ENCODE measurements at places on chromosomes 5 and 9.

GRCh38 chr9:127014910-127015540 lies 100.4 kb downstream of the RALGPS1 start:
- DNase-seq = no peak

GRCh38 chr9:126723807-126724172 lies 81.0 kb upstream of the ZBTB43 start:
- no peak for DNase-seq

DNA sequence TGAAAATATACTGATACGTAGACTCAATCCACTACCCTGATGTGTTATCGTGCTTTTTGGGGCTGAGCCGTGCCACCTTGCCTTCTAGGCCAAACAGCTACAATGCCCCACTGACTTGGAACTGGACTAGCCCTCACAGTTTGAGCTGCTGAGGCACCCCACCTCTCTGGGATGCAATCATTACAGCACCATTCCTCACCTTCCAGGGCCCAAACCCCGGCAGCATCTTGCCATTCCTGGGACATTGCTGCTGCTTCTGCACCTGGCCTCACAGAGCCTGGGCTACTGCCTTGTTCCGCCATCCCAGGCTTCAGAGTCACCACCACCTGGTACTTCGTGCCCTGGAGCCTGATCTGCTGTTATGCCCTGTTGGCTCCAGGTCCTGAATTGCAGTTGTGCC lies 89.5 kb upstream of the SNCAIP start:
- DNase-seq = no peak

DNA sequence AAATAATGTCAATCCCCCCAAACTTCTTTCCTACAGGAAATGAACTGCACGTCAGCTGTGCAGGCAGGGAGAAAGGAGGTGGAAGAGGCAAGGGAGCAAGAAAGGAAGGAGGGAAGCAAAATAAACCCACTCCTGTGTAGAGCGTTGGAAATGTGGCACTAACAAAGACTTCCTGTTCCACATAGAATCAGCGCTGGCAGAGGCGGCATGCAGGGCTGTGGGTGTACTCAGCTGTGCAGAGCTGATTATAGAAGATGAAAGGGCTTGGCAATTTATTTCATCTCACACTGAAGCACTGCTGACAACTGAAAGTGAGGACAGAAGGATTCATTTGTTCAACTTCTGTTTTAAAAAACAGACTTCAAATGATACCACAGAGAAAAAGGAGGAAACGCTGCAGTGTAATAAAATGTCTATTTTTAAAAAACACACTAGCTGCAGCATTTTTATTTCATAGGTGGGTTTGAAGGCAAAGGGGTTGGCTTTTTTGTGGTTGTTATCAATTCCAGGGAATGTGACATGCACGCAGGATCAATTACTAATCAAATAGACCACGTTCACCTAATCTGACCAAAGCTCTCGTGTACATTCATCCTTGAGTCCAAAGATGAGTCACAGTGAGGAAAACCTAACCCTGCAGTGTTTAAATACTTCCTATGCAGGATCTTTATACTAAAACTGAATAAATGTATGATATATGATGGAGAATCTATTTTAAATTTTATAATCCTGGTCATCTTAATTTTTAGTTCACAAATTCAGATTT lies 583.5 kb downstream of the ZNF608 start:
- DNase-seq = peak; percentile 52

GRCh38 chr9:70588381-70588780 lies 173.9 kb upstream of the KLF9 start:
- no peak for DNase-seq

- DNase-seq = no peak
Measured at GRCh38 chr5:8826508-8826907, 719.4 kb downstream of the SEMA5A start.

DNA sequence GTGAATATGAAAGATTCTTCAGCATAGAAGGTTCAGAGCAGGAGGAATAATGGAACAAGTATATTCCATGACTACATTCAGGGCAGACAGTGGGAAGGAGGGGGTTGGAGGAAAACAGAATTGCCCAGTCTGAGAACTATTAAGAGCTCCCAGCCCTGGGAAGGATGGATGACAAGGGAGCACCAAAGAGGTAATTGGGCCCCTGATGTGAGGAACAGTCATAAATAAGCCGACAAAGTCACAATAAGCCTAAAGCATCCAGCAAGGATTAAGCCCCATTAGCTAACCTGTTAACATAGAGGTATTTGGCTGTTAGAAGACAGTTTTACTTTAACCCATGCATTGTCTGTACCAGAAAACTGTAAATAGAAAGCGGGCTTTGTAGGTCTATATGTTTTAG lies 348.7 kb upstream of the SEMA6A start:
- no peak for DNase-seq

DNA sequence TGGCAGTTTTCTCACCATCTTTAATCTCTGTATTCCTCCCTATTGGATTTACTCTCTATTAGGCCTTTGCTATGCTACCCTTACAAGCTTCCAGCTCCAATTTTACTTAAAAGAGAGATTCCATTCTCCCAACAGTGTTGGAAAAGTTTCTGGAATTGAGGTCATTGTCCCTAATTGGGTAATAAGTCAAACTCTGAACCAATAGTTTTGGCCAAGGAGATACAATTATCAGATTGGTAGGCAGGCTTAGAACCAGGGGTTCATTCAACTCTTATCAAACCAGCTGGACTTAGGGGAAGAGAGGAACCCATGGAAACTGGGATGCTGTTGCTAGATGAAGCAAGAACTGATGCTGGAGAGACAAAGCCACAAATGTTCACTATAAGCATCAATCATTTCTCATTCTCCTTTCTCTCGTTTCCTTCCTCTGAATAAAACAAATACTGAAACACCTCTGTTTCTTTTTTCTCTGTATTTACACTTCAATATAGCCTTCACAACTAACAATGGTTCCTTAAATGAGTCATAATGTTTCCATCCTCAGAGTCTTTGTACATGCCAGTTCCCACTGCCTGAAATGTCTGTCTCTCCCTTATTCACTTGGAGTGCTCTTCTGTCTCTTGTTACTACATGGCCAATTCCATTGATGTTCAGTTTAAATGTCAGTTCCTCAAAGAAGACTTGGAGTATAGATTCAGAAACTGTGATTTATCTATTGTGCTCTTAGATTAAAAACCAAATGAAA lies 587.3 kb downstream of the GABRG2 start:
- no peak for DNase-seq

DNA sequence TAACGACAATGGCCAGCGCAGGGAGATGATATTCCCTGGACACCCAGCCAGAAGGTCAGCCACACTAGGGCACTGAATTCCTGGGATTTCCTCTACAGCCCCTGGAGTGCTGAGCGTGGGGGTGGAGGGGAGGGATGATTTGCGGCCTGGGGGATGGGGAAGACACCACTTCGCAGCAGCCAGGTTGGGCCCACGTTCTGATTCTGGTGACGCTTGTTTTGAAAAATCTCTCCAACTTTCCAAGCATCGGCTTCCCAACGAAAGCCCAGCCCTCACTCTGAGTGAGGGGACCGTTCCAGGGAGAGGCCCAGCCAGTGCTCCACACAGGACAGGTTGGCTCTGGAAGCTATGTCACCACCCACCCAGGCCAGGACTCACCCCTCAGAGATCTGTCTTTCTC lies 5.4 kb downstream of the GFPT2 start:
- DNase-seq = no peak

DNA sequence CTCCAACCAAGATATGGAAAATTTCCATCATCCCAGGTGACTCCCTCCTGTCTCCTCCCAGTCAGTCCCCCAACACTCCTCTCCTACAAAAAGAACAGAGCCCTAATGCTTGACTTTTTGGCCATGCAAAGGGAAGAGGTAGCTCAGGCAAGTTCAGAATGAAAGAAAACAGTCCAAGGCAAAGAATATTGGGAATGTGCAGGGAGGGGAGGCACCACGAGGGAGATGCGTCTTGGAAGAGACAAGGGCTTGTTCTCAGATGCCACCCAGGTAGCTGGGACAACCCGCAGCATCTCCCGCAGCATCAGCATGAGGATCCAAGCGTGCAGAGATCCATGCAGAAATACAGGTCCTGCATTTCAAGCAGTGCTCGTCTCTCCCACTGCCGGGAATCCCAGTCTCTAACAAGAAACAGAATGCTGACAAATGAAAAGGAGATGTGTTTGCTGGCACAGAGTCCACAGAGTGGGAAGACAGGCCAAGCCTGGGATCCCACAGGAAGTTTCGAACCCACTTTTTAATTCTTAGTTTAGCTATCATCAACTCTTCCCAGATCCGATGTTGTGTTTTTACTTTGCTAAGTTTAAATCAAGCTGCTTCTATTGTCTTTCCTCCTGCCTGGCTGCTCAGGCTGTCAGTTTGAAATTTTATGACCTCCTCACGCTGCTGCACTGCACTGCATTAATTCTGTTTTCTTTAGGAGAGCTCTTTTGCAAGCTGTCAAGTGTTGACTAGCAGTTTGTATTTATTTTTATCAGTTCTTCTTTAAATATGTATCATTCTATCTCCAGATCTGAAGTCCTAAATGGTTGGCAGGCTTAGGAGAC lies 86.8 kb upstream of the OSMR start:
- DNase-seq = peak; percentile 87

DNA sequence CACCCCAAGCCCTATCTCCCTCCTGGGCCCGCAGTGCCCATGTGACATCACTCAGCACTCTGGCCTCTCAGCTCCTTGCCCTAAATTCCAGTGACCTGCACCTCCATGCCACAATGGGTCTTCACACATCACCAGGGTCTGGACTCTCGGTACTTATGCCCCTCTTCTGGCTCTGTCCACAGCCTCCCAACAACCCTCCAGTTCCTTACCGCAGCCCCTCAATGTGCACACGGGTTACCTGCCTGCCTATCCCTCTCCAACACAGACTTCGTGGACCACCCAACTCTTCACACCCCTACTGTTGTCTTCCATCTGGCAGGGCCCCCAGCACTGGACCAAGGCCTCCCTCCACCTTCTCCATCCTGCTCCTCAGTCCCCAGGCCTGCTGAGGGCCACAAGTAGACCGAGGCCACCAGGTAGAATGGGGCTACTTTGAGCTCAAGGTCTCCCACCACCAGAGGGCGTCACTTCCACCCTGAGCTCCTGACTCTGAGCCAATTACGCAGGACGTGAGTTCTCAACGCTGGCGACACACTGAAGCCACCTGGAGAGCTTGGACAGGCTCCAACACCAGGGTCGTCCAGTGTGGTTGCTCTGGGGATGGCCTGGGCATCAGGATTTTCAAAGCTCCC lies 172.1 kb downstream of the GABBR2 start:
- DNase-seq = no peak

Measured in right forelimb (tissue), 1 donor.